ENCODE measurements at places on chromosomes 5 and 9.

- no peak for DNase-seq
Observed at GRCh38 chr5:133129289-133129688, 77.5 kb downstream of the HSPA4 start.

DNA sequence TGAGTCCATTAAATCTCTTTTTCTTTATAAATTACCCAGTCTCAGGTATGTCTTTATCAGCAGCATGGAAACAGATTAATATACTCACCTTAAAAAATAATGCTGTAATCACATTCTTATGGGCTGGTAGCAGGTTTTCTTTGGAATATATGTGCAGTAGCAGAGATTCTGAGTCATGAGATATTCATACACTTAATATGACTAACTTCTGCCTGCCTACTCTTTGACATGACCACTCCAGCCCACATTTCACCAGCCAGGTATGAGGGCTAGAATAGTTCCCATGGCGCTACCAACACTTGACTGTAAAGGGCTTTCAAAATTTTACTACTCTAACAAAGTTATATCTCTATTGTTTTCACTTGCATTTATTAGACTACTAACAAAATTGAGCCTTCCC lies 74.1 kb upstream of the GHR start:
- no peak for DNase-seq

DNA sequence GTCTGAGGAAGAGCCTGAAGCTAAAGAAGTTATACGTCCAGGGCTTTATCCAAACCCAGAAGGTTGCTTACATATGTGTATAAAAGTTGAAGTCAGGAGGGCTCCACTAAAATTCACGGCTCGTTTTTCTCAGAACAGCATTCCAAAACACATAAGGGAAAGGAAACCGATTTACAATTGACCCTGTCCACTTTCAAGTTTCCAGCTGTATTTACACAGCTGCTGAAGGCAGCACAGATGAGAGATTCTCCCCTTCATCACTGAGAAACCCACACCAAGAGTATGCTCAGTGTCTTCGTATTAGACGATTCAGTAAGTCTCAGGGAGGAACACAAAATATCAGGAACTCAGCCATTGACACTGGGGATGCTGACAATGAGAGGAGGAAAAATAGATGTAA lies 5.9 kb upstream of the NREP start:
- DNase-seq: no peak

DNA sequence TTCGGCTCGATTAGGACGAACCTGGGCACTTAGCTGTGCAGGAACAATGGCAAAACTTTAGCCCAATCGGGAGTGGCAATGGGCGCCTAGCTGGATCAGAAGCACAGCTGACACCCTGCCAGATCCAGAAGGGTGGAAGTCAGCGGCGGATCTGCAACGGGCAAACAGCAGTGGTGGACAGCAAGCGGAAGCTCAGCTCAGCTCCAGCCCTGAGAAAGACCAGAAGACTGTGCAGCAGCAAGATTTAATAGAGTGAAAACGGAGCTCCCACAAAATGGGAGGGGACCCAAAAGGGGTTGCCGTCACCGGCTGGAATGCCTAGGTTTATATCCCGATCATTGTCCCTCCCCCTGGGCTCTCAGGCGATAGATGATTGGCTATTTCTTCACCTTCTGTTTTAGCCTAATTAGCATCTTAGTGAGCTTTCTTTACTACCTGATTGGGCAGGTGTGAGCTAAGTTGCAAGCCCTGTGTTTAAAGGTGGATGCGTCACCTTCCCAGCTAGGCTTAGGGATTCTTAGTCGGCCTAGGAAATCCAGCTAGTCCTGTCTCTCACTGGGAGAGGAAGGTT lies 1237.9 kb downstream of the CDH12 start:
- no peak for DNase-seq

DNA sequence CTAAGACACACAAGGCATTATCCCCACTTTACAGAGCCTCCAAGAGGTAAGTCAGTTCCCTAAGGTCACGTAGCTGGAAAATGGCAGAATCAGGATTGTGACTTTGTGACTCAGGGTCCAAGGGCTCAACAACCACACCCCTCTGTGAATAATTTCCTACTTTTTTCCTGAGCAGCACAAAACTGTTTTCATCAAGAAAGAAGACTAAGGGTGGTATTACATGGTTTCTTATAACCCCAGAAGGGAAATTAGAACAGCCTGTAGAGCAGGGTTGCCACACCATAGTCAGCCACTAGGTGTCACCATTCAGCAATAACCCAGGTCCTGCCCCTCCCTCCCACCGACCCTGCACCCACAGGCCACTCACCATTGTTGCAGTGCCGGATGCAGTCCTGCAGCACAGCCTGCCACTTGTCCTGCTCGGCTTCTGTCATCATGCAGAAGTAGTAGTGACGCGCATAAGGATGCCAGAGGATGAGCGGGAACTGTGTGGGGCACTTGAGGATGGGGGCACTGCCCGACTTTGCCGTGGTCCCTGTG lies 72.1 kb downstream of the LRSAM1 start:
- no peak for DNase-seq

GRCh38 chr5:128462330-128462729 lies 75.7 kb downstream of the FBN2 start:
- no peak for DNase-seq

DNA sequence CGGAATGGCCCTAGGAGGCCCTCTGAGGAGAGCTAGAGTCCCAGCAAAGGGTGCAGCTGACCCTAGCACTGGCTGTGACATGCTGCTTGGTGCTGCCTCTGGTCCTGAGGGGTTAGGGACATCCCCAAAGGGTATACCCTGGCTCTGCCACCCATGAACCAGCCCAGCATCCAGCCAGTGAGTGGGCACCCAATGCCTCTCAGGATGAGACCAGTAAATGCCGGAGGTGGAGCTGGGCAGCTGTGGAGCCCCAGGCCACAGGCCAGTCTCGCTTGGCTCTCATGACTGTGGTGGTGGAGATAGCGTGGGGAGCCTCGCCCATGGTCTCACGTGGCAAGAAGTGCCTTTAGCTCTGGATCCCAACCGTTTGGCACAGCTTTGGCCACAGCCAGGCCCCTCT lies 3.7 kb upstream of the CEL start:
- DNase-seq: no peak

- no peak for DNase-seq
Observed at GRCh38 chr5:132058646-132059042, 1.8 kb upstream of the IL3 start.

DNA sequence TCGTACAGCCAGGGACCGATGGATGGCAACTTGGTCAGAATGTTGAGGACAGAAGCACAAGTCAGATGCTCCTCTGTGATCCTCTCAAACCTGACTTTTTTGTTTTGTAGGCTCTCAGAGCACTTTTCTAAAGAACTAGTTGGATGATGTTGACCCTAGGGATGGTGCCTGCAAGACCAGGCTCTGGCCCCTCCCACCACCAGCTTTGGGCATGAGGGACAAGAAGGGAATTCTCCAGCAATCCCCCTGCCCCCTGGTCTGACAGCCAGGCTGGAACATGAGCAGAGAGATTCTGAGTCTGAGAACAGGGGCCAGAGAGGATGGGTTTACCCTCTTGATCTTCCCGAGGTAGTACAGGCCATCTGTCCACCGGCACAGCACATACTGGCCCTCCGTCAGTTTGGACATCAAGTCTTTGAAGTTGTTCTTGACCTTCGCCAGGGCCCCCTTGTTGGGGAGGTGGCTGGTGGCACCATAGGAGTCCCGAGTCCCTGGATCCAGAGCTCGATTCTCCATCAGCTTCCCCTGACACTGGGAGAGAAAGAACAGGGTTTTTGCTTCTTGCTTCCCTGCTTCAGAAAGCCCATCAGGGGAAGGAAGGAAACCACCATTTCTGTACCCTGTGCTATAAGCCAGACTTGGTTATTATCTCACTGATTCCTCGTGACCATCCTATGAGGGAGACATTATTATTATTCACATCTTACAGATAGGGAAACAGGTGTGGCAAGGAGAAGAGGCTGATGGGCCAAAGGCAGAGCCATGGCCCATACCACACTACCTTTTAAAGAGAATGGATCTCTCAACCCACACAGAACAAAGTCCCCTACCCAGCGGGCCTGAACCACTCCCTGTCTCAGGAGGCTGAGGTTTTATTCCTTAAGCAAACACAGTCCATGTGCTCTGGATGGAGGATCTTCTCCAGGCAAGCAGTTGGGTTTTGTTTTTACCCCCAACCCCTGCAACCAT lies 2.5 kb downstream of the PHF19 start:
- no peak for DNase-seq

DNA sequence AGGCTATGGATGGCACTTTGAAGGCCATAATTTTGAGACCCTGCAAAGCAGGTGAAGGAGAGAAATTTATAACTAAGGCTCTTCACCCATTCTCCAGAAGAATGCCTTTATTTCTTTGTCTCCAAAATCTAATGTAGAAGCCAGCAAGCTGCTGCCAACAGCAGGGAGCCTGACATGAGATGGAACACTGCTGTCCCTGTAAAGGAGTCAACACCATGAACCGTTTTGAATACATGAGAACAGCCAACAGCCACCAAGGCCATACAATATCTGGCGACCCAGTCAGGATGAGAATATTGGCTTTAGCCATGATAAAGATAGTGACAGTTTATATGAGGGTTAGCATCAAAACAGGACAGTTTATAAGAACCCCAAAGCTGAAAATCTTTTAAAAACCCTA lies 121.2 kb upstream of the LIFR start:
- no peak for DNase-seq
